ENCODE measurements at places on chromosomes 6 and 20. TPM values are rescaled to one million over a fixed set of nuclear protein-coding genes. Genes with fewer than 3 reads are reported as not detected.

Gene RIMS1
- 0.07 TPM for total RNA-seq

Gene LHFPL5
- total RNA-seq, result not detected

Gene FAM135A
- 17.3 TPM for total RNA-seq

Gene SPATA25
- 1.0 TPM for total RNA-seq

Gene MOG
- total RNA-seq, result 2.4 TPM

Gene POPDC3
- 39.0 TPM for total RNA-seq

Gene PTCRA
- total RNA-seq, result not detected

Gene BMP6
- 1.3 TPM for total RNA-seq

Gene RIMS4
- 0.31 TPM for total RNA-seq

Gene FRK
- 7.7 TPM for total RNA-seq

Gene PRR18
- total RNA-seq, result not detected

Gene MAFB
- total RNA-seq, result 3.2 TPM

Gene LSM2
- total RNA-seq, result 18.9 TPM

Gene EYA4
- total RNA-seq, result 22.5 TPM

Gene COL19A1
- 2.2 TPM for total RNA-seq
